ENCODE measurements at places on chromosomes 1 and 21.

DNA sequence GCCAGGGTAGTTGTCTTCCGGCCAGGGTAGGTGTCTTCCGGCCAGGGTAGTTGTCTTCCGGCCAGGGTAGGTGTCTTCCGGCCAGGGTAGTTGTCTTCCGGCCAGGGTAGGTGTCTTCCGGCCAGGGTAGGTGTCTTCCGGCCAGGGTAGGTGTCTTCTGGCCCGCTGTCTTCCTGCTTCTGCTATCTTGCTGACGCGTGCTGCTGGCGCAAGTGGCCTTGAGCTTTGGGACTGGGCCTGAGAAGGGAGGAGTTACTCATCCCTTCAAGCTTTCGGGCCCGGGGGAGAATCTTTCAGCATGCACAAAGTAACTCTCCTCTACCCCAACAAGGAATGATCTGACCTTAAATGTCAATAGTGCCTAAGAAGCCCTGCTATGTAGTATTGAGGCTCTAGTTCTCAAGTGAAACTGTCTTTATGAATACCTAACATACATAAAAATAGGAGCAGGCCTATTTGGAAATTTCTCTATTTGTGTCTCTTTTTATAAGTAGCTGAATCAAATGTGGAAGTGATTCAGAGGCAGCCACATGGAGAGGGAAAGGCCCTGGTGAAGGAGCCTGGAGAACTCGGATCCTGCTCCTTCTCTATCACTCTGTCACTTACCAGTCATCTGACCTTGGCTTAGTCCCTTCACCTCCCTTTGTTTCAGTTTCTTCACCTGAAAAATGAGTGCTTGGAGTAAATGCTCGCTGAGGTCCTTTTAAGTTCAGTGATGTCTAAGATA is 65.6 kb downstream of the RGL1 start:
- no peak for DNase-seq

GRCh38 chr21:45644041-45644906 is 749 bp downstream of the PCBP3 start:
- peak; percentile 68 for DNase-seq

GRCh38 chr1:76951153-76951552 is 83.9 kb downstream of the ST6GALNAC5 start:
- no peak for DNase-seq

DNA sequence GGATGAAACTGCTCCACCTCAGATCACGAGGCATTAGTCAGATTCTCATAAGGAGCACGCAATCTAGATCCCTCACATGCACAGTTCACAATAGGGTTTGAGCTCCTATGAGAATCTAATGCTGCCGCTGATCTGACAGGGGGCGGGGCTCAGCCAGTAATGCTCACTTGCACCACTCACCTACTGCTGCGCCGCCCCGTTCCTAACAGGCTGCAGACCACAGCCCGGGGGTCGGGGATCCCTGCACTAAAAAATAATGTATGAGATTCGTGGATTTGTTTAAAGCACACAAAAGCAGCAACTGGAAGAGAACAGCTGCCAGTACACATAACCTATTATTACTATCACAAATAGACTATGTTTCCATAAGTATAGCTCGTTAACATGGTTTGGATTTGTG is 72.9 kb downstream of the HLCS start:
- no peak for DNase-seq

DNA sequence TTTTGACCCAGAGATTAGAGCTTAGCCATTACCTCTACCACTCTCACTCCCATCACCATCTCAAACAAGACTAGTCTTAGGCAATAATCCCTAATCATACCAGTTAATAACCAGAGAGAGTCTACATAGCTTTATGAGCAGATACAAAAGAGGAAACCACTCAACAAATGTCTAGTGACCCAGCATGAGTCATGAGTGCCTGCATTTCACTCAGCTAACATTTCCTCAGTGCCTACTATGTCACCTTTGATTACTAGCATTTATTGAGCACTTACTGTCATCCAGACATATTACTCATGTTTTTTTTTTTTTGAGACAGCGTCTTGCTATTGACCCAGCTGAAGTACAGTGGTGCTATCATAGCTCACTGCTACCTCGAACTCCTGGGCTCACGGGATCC is 35.9 kb upstream of the GALNT2 start:
- DNase-seq, result no peak

DNA sequence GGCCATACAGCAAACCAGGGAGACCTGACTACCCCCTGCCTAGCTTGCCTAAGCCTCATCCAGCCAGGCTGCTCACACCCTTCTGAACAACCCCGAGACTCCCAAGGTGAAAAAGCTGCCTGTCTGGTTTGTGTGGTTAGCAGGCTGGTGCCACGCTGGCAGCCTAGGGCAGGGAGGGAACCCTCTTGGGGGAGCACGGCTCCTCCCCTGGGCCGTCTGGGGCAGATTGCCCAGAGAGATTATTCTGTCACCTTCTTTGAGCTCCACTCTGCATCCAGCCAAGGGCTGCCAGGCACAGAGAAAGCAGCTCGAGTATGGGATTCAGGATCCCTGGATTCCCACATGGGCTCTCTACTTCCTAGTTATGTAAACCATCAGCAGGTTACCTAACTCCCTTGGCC is 27.5 kb upstream of the TCEA3 start:
- peak; percentile 77 for DNase-seq

DNA sequence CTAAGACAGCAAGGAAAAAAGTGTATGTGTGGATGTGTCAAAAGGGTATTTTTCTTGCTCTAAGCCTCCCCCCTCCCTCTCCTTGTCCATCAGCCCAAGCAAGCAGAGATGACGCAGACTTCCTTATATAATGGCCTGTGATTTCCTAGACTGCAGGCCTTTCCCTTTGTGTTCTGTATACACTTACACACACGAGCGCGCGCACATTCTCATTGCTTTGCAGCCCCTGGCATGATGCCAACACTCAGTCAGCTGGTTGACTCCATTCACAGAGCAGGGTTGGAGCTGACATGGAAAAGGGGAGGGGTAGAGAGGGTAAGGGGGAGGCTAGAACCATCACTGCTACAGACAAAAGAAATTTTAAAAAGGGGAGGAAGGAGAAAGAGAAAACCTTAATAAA is 41.8 kb downstream of the GATAD2B start:
- peak; percentile 19 for DNase-seq

DNA sequence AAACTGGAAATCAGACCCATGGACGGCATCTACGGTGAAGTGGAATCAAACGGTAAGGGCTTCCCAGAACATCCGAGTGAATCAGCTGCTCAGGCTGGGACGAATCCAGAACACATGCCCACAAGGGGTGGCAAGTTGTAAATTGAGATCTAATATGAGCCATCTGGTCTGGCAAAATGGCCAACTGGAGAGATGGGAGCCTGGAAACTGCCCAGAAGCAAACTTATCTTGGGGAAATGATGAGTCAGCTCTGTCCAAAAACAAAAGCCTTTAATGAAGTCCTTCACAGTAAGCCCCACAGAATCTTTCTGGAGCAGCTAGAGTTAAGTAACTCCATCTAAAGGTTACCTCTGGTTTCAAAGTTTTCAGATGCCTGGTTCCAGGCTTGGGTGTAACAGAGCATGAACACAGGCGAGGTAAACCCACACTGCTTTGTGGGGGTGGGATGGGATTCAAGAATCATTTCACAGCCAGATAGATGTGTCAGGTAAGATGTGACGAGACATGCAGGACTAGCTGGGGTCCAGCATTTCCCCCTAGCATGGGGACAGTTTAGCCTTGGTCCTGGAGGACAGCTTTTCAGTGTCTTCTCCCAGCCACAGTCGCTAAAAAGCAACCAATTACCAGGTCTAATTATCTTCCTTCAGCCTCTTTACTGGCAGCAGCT is 10.5 kb upstream of the SRP9 start:
- DNase-seq, result no peak

- no peak for DNase-seq
Observed at GRCh38 chr1:38152351-38153065, 105.9 kb upstream of the POU3F1 start.

- no peak for DNase-seq
Observed at GRCh38 chr1:10173582-10173981, 36.8 kb upstream of the KIF1B start.

- DNase-seq, result no peak
Observed at GRCh38 chr1:182383934-182384333, 7.7 kb downstream of the GLUL start.

DNA sequence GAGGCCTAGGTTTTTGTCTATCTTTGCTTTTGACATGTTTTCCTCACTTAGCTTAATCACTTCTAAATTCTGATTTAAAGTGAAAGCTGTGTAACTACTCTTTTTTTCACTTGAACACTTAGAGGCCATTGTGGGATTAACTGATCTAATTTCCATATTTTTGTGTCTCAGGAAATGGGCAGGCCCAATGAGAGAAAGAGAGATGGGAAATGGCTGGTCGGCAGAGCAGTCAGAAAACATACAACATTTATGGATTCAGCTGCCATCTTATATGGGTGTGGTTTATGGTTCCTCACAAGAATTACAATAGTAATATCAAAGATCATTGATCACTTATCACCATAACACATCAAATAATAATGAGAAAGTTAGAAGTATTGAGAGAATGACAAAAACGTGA is 320.8 kb downstream of the PTPRC start:
- peak; percentile 40 for DNase-seq

DNA sequence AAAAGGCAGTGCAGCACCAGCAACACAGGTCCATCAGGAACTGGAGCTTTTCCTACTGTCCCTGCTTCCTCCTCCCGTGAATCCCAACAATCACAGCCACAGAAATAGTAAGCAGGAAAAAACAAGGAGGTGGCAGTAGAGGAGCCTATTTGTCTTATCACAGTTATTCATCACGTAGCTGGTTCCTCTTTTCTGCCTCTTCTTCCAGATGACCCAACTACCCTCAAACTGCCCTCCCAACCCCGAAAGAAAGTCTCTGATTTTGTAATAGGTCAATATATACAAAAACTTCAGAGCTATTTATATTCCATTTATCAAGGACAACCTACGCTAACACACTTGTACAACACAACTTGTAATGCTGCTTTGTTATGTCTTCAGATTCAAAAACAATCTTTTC is 21.4 kb downstream of the GNB1 start:
- DNase-seq, result no peak

DNA sequence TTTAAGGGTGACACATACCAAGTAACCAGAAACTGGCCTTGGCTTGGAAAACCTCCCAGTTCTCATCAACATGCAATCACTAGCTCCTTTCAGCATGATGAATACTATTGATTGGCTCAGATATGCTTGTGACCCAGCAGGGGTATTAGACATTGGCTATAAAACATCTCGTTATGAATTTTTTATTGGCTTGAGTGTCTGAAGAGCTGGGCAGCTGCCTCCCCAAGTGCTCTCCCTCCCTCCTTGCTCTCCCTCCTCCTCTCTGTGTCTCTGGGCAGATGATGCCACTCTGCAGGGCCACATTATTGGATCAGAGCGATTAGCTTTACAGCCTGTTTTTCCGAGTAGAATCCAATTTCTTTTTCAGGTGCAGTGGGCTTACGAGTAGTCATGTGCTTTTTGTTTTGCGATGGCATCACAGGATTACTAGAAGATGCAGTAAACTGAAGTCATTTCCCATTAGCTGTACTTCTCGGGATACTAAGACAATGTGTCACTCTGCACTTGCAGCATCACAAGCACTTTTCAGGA is 79.3 kb upstream of the ATF3 start:
- DNase-seq, result no peak

DNA sequence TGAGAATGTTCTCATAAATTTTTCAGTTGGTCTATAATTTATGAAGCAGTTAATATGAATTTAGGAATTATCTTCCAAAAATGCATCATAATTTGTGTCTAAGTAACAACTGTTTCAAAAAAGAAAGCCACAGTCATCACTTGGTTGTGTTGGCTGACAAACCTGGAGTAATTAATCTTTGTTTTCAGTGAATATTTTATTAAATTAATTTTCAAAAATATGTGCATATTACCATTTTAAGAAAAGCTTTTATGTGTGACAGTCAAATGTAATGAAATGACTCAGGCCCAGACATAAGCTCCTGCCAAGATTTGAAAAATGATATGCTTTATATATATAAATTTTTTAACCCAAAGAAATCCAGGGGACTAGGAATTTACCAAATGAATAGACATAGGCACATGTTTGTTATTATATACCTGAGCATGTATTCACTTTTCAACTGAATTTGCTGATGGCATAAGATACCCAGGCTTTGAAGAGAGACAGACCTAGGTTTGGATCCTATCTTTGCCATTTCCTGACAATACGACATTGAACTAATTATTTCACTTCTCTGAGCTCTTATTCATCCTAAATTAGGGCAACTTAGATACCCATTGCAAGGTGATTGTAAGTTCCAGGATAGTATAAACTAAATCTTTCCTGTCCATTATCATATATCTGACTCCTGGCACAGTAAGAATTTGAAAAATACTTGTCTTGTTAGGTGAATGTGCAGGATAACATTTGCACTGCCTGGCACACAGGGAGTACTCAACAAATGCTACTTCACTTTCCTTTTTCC is 729.5 kb upstream of the ADGRL2 start:
- no peak for DNase-seq

DNA sequence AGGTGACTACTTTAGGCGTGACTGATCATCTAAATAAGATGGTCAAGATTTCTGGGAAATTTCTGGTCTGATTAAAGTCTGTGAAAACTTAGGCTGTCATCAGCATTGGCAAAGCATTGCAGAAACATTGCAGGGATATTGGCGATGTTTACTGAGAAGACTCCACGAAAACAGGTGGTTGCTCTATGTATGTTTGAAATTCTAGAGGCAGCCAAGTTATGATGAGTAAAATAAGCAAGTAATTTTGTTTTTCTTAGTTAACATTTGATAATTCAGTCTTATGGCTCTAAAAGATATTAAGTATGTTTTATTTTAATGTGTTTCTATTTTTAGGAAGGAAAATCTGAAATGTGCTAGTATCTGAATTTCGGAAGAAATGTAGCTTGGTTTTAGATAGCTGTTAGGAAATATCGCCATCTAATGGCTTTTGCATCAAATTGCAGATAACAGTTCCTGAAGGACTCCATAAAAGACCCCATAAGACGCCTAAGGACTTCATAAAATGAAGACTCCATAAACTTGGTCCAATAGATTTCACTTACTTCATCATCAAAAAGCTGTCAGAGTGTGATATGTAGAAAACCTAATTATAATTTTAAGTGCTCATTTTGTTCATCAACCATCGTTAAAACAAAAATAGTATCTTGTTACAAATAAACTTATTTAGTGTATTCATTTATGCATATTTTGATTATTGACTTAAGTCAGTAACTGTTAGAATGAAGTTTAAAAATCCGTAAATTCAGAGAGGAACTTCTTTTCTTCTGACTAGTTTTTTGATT is 344.6 kb downstream of the RYR2 start:
- DNase-seq, result no peak
